ENCODE measurements at places on chromosomes 11 and 22.

DNA sequence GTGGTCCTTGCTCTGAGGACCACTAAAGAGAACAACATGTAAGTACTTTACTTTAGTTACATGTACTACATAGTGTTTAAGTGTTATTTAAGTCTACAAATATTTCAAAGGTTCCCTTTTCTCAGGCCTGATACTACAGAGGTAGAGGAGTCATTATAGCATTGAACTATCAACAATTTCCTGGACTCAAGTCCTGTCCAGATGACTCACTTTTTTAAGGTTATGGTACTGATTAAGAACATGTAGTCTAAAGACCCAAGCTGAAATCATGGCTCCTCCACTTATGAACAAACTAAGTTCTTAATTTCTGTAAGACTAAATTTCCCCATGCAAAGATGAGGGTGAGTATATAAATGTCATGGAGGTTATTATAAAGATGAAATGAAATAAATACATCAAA lies 74.7 kb downstream of the NARS2 start:
- no peak for DNase-seq

GRCh38 chr22:47056776-47057470 lies 294.5 kb downstream of the TBC1D22A start:
- DNase-seq: no peak

GRCh38 chr11:66082946-66083698 lies 13.1 kb downstream of the PACS1 start:
- peak; percentile 57 for DNase-seq

GRCh38 chr11:124394408-124394807 lies 4.4 kb downstream of the OR8B3 start:
- DNase-seq: no peak

- no peak for DNase-seq
Measured at GRCh38 chr11:86582898-86583297, 89.5 kb downstream of the ME3 start.

DNA sequence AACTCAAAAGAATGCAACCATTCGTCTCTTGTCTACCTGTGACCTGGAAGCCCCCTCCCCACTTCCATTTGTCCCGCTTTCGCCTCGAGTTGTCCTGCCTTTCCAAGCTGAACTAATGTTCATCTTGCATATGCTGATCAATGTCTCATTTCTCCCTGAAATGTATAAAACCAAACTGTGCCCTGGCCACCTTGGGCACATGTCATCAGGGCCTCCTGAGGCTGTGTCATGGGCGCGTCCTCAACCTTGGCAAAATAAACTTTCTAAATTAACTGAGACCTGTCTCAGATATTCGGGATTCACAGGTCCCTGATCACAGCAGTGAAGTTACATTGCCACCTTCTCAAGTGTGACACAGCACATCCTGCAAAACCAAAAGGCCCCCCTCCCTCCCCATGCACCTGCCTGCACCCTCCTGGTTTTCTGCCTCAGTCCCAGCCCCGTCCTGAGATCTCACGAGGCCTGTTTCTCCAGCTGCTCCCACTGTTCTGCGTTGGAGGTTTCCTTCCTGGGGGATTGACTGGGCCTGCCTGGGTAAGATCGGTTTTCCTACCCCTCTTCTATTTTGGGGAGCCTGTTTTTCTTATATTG lies 1328.7 kb downstream of the TBC1D22A start:
- DNase-seq: no peak

GRCh38 chr22:21100149-21101032 lies 54.6 kb downstream of the LRRC74B start:
- DNase-seq: no peak

- no peak for DNase-seq
Measured at GRCh38 chr11:119614222-119615002, 114.6 kb downstream of the NECTIN1 start.

DNA sequence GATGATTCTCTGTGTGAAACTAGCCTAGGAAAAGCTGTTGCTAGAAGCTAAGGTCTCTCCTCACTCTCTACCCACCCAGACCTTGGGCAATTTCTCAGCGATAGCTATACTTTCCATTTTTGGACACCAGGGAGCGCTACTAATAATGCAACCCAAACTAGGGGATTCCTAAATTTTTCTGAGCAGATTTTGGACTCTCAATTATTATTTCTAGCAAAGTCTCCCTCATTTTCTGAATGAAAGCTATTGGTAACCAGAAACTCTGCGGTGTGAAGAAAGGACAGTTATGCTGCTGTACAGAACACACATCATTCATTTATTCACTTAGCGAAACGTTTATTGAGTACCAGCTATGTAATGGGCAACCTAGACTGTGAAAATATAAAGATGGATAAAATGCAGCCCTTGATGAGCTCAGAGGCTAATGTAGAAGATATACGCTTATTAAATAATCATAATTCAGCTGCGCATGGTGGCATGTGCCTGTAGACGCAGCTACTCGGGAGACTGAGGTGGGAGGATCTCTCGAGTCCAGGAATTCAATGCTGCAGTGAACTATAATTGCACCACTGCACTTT lies 6.1 kb upstream of the STIM1 start:
- DNase-seq: peak; percentile 13

GRCh38 chr11:102253020-102253715 lies 64.1 kb upstream of the BIRC3 start:
- no peak for DNase-seq

DNA sequence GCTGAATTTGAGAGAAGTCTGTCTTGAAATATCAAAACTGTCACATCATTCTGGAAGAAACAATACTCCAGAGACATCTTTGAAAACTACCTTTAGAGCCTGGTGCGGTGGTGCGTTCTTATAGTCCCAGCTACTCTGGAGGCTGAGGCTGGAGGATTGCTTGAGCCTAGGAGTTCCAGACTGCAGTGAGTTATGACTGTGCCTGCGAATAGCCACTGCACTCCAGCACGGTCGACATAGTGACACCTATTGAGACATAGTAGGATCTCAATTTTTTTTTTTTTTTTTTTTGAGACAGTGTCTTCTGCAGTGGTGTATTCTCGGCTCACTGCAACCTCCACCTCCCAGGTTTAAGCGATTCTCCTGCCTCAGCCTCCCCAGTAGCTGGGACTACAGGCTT lies 11.5 kb upstream of the AIFM3 start:
- no peak for DNase-seq

GRCh38 chr22:33409079-33409478 lies 350.9 kb upstream of the SYN3 start:
- DNase-seq: no peak

DNA sequence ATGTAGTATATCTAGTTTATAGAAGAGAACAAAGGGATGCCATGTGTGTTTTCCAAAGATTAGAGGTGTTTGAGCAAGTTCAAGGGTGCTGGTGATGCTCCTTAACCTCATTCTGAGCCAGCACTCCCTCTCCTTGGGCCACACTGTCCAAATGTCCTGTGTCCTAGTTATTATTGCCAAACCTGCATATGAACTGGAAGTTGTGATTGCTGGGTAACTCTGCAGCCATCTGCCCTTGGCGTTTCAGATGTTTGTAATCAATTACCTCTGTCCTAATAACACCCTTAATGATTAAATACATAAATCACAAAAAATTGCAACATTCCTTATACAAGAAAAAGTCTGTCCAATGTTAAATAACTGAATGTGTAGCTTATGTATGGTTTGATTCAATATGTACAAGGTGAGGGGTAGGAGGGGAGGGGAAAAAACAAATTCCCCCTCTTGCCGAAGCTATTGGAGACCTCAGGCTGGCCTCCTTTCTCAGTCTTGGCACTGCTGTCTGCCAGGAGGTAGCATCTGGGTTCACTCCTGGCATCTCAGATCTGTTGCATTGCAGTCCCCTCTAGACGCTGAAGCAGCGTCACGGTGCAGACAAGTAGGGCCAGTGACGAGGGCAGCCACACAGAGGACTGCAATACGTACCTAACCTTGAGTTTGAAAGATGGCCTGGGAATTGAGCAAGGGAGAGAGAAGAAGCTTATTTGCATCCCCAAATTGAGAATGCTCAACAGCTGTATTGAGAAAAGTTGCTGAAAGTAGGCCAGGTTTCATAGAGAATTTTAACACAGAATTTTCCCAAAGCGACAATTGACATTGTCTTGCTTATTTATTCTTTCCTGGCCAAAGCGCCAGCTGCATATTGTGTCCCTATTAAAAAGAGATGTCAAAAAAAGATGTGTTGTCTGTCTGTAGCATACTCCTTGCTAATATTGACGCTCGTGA lies 89.6 kb upstream of the ARHGAP32 start:
- DNase-seq: no peak

DNA sequence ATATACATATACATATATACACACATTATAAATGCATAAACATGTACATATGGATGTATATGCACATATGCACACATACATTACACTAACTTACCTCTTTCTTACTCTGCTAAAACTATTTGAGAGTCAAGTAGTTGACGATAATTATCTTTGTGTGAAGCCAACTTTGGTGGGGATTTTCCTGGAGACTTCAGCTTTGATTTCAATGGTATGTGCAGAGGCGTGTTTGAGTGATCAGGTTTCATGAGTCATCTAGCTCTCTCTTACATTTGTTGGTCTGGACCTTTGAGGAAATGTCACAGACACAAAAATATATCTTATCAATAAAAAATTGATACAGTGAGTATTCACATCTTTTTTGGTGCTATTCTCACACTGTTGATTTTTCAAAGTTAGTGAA lies 769.1 kb upstream of the LUZP2 start:
- DNase-seq: no peak

DNA sequence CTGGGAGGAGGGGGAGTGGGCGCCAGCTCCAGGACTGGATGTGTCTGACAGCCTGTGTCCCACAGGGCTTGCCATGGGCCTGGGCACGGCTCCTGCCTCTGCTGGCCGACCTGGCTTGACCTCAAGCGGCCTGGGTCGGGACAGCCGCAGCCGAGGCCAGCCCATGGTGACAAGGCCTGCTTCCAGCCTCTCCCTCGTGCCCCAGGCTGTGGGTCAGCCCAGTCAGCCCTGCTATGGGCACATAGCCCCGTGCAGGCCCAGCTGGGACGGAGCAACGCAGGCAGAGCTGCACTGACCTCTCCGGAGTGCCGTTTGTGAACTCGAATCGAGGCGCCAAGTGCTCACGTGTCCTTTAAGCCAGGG lies 17.9 kb downstream of the OSBPL5 start:
- DNase-seq: no peak

DNA sequence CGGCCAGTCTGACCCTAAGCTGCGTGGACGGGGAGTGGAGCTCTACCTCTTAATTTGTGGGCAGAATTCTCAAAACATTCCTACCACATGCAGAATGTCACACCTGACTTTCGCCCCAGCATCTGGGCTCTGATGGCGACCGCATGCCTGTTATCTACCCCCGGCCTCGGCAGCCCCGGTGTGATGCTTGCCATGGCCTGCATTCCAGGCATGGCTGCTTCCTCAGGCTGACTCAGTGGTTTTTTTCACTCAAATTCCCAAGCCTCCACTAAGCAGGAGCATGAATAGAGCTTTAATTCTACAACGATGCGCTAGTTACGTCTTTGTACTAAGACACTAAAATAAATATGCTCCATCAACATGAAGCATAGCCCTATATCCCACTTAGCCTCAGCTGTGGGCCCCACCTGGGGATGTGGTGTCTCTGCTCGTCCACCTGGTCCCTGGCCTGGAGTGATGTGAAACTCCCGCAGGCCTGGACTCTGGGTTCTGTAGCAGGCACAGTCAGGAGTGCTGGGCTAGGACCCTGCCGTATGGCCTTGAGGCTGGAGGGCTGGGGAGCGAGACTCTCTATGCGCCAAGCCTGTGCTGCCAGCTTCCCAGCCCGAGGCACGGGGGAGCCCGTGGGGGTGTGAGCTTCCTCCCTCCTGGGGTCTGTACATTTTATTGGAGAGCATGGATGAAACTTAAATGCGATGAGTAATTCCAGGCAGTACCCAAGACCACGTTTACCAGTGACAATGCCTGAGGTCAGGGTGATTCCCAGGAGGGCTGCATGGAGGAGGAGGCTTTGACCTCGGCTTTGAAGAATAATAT lies 153.2 kb downstream of the CTTN start:
- DNase-seq: no peak

GRCh38 chr11:96130061-96130620 lies 206.2 kb upstream of the MTMR2 start:
- no peak for DNase-seq

GRCh38 chr11:109071712-109072524 lies 350.1 kb upstream of the C11orf87 start:
- no peak for DNase-seq

GRCh38 chr11:66910669-66911068 lies 47.5 kb downstream of the PC start:
- no peak for DNase-seq

DNA sequence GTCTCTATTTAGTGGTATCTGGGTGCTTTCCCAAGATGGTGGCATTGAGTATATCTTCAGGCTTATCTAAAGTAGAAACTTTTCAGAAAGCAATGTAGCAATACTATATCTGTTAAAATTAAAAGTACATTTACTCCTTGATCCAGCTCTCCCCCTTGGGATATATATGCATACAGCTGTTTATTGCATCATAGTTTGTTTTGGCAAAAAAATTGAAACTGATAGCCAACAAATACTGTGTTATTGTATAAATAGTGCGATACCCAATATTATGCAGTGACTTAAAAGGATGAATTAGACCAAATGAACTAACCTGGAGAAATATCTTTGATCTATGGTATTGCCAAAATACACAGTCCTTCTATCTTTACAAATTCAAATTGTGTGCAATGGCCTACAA lies 8.4 kb upstream of the OR10A3 start:
- no peak for DNase-seq

DNA sequence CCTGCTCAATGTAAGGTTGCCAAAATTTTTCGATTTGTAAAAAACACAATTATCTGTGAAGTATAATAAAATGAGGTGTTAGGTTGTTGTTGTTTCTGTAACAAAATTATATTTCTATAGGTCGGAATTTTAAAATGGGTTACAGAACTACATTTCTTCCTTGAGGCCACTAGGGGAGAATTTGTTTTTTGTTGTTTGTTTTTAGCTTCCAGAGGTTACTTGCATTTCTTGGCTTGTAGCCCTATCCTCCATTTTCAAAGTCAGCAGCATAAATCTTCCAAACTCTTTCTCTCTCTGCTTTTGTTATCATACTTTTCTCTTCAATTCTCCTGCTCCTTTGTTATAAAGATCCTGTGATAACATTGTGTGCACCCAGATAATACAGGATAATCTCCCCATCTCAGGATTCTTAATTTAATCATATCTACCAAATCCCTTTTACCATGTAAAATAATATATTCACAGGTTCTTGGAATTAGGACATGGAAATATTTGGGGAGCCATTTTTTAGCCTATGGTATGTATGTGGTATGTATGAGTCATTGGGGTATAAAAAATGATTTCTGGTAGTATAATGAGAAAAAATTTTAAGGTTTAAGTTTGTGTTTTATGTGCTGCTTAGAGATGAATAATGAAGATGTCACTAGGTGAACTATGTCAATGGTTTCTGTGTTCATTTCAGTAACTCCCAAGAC lies 9.4 kb upstream of the PATL1 start:
- no peak for DNase-seq

DNA sequence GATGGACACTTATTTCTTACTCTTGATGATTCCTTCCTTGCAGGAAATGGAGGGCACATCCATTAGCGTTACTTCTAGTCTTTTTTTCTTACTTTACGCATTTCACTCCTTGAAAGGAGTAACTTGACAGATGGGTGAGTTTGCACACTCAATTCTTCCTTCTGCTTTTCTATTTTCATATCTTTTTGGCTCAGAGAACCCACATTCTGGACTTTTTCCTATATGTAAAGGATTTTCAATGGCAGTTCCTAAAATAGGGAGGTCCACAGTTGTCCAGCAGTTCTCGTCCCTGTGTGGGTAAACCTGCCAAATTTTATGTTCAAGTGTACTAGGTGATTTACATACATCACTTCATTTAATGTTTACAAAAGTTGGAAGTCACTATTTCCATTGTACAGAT lies 440.0 kb upstream of the KIRREL3 start:
- DNase-seq: no peak

- DNase-seq: no peak
Measured at GRCh38 chr11:45355706-45356041, 69.5 kb upstream of the SYT13 start.
